Natural killer cell (primary cell): ENCODE measurements at places on chromosomes 16 and 17.
A peak's percentile ranks its signal among the peaks of the same experiment; 100 is the strongest.

DNA sequence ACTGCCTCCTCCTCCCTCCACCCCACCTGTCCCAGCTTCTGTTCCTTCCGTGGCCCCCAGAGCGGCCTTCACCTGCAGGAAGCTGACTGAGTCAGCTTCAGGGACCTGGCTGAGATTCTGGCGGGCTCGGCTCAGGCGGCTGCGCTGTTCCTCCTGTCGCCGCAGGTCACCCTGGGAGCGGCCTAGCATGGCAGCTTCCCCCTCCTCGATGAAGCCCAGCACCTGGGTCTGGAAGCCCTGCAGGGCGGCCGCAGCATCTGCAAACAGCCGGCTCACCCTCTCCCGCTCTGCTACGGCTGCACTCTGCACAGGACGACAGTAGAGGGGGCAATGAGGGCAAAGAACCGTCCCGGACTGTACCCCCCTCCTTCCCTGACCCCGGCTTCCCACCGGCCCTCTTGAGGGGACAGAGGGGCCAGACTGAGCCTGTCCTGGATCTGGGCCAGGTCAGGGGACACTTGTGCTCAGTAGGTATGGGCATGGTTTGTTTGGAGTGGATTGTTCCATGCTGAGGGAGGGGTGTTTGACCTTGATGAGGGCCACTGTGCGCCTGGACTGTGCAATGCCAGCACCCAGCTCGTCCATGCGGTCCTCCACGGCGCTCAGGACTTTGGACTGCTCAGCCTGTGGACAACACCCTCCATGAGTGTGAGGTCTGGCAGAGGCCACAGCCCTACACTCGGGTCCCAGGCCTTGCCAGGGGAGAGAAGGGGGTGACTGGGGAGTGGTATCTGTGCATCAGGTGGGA, 2.0 kb downstream of the TRIM47 start:
- peak; percentile 81 for DNase-seq

DNA sequence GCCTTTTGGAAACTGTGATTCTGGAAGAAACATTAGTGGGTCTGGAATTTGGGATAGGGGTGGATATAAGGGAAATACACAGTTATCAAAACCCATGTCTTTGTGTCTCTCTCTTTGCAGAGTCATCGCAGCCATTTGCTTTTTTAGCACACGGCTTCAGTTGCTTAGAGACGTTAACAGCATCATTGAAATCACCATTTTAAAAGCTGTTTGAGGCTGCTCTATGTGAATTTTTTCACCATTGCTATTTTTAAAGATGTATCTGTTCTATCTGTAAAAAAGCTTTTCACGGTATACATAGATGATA, 47.3 kb downstream of the OMG start:
- no peak for DNase-seq

DNA sequence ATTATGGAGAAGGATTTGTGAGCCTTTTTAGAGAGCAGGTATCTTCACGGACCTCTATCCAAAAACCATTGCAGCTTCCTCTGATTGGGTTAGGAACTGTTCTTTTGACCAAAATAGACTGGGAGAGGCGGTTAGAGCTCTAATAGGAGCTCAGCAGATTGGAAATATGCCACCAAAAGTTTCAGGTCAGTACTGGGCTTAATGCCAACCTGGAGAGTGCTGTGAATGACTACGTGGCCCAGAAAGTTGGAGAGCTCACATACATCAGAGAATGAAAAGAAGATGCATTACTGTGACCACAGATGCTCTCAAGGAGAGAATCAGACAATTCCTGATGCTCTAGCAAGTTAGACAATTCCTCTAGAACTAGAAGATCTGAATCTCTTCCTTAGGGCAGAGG, 86.5 kb downstream of the ABCA8 start:
- no peak for DNase-seq

- DNase-seq = no peak
Observed at GRCh38 chr17:19302791-19303331, 59.7 kb downstream of the B9D1 start.

DNA sequence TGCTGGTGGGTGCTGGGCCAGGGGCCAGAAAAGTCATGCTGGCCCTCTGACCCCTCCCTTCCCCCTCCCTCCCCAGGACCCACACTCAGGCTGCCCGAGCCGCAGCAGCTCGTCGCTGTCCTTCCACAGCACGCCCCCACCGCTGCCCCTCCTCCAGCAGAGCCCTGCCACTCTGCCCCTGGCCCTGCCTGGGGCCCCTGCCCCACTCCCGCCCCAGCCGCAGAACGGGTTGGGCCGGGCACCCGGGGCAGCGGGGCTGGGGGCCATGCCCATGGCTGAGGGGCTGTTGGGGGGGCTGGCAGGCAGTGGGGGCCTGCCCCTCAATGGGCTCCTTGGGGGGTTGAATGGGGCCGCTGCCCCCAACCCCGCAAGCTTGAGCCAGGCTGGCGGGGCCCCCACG, 8.3 kb upstream of the CISD3 start:
- no peak for DNase-seq

DNA sequence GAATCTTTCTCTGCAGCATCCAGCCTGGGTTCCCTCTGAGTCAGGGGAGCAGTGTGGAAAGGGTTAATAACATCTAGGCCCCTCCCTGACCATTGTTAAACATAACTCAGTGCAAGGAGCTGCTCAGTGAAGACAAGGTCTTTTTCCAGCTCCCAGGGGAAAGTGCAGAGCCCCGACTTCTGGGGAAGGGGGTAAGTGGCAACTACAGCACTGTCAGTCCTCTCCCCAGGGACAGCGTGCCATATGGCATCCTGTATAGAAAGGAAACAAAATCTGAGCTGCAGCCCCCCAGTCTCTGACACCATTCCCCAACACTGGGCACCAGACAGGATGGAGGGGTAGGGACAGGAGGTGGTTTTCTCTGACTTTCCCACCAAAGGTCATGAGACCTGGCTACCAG, 7.8 kb downstream of the MRPL27 start:
- DNase-seq = no peak

- DNase-seq = no peak
Observed at GRCh38 chr17:45703806-45704205, 80.3 kb upstream of the CRHR1 start.

- DNase-seq = no peak
Observed at GRCh38 chr16:81694494-81695280, 84.4 kb upstream of the PLCG2 start.

GRCh38 chr17:79674506-79675412, 56.0 kb upstream of the ENPP7 start:
- DNase-seq = no peak

- DNase-seq = no peak
Observed at GRCh38 chr17:71257096-71257495, 863.7 kb upstream of the SOX9 start.

DNA sequence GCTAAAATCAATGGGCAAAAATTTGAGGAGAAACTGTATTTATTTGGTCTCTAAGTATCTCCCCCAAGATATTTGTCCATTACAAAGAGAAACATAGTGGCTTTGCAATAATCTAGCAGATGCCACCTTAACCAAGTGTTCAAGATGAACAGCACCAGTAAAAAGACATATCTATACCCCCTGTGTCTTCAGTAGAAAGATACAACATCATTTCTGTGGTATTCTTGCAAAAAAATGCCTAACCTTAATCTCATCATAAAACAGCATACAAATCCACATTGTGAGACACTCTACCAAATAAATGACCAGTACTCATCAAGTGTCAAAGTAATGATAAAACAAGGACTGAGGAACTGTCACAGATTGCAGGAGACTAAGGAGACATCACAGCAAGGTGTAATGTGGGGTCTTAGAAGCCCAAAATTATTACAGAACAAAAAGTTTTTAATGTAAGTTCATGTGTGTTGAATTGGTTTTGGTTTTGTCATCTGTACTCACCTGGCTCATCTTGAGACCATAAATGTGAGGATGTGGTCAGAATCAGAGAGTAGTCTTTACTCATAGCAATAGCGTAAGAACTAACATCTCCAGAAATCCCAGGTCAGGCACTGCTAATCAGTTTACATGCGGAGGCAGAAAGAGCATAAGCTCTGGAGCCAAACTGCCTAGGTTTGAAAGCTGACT, 77.2 kb downstream of the AATF start:
- DNase-seq = no peak

- no peak for DNase-seq
Observed at GRCh38 chr16:11506741-11507305, 79.9 kb downstream of the LITAF start.

GRCh38 chr16:53131050-53131362, 76.2 kb downstream of the CHD9 start:
- no peak for DNase-seq

- no peak for DNase-seq
Observed at GRCh38 chr16:89132194-89133005, 38.7 kb downstream of the ACSF3 start.

DNA sequence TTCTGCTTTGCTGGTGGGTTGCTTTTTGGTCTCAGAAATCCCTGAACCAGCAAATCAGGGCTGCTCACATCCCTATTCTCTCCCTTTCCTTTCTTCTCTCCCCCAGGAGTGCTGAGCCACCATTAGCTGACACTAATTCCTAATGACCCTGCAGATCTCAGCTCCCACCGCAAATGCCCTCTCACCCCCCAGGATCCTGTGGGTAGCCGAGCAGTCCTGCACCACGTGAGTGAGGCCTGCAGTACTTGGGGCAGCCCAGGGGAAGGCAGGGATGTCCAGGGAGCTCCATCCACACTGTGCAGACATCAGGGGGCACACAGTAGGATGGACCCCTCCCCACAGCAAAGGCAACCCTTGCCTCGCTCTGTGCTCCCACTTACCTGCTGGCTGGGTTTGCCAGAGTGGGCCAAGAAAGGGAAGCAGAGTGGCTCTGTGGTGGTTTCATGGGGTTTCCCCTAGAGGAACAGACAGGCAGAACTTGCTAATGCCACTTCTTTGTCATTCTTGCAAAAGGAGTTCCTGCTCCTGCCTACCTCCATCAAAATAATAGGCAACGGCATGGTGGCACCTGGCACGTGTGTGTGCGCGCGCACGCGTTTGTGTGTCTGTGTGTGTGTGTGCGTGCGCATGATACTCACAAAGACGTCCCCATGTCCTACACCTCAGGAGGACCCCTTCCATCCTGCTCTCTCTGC, 135.6 kb downstream of the GAS7 start:
- DNase-seq = peak; percentile 25
